Stimulated activated CD4-positive, alpha-beta T cell treated with anti-CD3 and anti-CD28 coated beads, Interleukin-12 subunit alpha, Interleukin-12 subunit beta, amount 100 ng/mL, for 4 hours (primary cell): ENCODE measurements at places on chromosomes 7 and 10.

- DNase-seq = no peak
These were observed 977 bp downstream of the CALU start for GRCh38 chr7:128739990-128740682.

DNA sequence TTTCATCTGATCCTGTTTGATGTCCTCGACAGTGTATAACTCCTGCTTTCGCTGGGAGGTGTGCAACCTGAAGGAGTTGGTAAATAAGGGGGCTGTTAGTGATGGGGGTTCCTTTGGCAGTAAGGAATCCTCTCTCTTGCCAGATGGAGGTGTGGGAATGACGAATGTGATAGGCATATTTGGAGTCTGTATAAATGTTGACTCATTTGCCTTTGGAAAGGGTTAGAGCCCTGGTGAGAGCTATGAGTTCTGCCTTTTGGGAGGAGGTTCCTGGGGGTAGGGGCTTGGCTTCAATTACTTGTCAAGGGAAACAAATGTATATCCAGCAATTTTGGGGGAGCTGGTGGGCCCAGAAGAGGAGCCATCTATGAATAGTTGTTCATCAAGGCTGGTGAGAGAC, 11.4 kb upstream of the CHST3 start:
- no peak for DNase-seq

DNA sequence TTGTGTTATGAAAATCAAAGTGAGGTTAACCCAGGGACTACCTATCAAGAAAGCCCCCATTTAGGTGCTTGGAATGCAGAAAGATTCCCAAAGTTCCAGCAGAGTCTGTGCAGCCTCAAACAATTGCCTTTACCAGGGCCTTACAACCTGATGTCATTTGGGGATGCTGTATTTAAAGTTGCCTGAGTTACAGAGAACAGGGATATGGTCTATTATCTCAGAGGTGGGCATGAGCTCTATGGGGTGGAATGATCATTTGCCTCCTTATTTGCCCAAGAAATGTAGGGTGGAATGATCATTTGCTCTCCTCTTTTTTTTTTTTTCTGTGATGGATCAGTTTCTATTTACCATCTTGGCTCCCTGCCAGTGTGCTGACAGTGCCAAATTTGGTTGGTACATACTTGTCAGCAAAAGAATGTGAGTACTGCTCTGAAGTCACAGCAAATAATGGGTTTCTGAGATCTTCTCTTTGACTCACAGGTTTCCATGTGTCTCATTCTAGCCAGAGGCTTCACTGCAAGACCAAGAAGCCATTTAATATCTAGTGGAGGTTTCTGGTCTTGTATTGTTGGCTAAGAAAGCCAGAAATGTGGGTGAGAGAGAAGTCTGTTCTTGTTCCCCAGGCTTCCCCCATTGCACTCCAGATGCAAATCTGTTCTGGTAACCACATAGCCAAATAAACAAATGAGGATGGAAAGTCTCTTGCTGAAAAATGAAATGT, 45.5 kb upstream of the ZNRF2 start:
- DNase-seq = no peak

GRCh38 chr10:24969841-24970281, 17.5 kb upstream of the PRTFDC1 start:
- DNase-seq = no peak

DNA sequence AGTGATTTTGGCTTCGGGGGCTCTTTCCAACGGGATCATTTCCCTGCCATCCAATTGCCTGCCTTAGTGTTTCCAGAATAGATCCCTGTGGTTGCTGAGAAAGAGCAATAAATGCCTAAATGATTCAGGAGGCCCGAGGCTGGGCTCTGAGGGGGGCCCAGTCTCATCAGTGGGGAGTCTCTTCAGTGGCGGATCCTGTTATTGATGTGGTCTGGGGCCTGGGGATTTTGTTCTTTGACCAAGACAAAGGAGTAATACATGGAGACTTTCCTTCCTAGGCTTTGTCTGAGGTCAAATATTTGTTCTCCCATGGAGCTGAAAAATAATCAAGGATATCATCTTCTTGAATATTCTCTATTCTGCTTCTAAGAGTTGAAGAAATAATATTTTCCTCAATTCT, 40.8 kb downstream of the TAS2R41 start:
- DNase-seq = no peak

GRCh38 chr7:135209225-135209834, 2.0 kb downstream of the WDR91 start:
- no peak for DNase-seq

GRCh38 chr7:113119429-113119828, 1.1 kb upstream of the SMIM30 start:
- DNase-seq = no peak

DNA sequence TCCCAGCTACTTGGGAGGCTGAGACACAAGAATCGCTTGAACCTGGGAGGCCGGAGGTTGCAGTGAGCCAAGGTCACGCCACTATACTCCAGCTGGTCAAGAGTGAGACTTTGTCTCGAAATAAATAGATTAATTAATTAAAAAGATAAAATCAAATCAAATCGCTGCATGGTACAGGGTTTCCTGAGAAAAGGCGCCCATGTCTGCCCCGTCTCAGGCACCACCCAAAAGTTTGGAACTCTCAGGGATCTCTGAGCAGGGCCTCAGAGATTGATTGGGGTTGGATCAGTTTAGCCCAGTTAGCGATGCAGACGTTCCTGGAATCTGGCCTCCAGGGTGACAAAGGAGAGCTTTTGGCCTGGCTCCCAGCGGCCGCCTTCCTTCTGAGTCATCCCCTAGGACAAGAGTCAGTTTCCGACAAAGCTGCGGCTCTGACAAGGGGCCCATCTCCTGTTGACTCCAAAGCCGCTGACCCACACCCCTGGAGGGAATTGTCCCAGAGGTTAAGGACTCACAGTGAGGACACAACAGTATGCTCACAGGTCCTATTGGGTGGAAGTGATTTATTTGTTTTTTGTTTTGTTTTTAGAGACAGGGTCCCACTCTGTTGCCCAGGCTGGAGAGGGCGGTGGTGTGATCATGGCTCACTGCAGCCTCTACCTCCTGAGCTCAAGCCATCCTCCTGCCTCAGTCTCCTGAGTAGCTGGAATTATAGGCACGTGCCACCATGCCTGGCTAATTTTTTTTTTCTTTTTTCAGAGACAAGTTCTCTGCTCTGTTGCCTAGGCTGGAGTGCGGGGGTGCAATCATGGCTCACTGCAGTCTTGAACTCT, 6.8 kb downstream of the ORAI2 start:
- DNase-seq = no peak

GRCh38 chr7:37068038-37068437, 343.7 kb upstream of the AOAH start:
- DNase-seq = no peak

GRCh38 chr10:12195281-12195602, 449 bp downstream of the NUDT5 start:
- no peak for DNase-seq

DNA sequence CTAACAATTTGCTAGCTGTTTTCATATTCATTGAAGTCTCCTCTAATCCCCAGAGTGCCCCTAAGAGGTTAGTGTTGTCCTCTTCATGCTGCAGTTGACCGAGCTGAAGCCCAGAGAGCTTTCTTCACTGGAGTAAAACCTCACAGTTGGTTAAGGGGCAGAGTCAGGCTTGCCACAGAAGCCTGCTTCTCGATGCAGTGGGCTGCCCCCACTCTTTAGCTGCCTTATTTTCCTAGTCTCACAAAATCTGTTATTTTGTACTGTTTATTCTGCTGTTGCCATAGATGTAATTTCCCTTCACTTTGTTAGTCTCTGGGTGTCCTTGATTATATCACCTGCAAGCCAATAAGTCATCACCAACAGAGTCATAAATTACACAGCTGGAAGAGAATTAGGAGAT, 56.3 kb upstream of the ZPBP start:
- DNase-seq = no peak

DNA sequence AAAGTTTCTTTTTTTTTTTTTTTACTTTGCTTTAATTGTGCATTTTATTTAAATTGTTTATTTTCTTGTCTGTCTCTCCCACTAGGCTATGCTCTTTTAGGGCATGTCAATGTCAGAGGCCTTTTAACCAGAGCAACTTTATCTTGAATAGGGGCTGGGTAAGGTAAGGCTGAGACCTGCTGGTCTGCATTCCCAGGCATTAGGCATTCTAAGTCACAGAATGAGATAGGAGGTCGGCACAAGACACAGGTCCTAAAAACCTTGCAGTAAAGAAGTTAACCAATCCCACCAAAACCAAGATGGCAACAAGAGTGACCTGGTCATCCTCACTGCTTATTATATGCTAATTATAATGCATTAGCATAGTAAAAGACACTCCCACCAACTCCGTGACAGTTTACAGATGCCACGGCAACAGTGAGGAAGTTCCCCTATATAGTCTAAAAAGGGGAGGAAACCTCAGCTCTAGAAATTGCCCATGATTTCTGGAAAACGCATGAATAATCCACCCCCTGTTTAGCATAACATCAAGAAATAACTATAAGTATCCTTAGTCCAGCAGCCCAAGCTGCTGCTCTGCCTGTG, 47.0 kb upstream of the FRMD4A start:
- DNase-seq = no peak

DNA sequence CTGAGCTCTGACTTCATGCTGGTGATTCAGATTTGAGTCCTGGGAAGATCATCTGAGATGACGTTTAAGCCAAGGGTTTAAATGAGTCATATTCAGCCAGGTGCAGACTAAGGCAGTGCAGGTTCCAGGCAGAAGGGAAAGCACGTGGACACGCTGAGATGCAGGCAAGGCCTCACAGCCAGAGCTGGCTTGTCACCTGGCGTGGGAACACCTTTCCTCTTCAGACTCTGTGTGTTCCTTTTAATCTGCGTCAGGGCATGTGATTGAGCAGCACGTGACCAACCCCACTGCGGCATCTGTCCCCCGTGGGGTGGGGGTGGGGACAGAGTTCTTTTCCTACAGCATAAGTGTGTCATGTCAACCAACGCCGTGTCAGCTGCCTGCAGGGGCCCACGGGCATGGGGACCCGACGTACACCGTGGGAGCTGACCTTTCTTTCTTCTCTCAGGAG, 10.7 kb upstream of the IDI2 start:
- no peak for DNase-seq

- no peak for DNase-seq
These were observed 11.0 kb downstream of the TBATA start for GRCh38 chr10:70773965-70774809.

DNA sequence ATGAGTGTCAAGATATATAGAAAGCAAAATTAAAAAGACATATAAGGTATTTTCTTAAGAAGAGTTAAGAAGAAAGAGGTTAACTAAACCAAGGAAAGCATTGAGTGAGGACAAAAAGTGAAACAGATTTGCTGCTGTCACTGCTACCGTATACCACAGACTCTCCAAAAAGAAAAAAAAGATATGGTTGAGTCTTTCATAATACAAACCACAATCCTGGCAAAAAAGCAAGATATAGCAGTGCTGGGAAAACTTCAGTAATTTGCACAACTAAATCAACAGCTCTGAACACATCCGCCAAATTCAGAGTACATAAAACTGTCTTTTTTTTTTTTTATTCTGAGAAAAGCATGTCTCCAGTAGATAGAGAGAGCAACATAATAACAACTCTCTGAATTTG, 114.7 kb downstream of the ETV1 start:
- DNase-seq = no peak

- DNase-seq = no peak
These were observed 28.2 kb downstream of the MTERF1 start for GRCh38 chr7:91852263-91852741.

GRCh38 chr10:15196021-15196834, 27.7 kb upstream of the NMT2 start:
- no peak for DNase-seq

DNA sequence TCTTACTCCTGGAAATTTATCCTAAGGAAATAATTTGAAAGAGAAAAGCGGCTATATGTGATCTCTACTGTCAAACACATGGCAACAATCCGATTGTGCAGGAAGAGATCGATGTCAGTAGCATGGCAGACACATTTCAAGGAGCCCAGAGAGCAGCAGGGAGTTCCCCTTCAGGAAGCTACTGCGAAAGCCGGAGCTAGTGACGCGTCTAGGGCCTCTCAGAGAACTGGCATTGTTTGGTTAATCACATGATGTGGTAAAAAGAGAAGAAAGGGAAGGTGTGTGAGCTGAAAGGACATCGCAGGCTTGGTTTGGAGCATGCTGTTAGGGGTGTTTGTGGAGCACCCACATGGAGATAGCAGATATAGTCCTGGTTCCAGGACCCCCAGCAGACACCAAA, 74.9 kb downstream of the BEND7 start:
- peak; percentile 4 for DNase-seq

DNA sequence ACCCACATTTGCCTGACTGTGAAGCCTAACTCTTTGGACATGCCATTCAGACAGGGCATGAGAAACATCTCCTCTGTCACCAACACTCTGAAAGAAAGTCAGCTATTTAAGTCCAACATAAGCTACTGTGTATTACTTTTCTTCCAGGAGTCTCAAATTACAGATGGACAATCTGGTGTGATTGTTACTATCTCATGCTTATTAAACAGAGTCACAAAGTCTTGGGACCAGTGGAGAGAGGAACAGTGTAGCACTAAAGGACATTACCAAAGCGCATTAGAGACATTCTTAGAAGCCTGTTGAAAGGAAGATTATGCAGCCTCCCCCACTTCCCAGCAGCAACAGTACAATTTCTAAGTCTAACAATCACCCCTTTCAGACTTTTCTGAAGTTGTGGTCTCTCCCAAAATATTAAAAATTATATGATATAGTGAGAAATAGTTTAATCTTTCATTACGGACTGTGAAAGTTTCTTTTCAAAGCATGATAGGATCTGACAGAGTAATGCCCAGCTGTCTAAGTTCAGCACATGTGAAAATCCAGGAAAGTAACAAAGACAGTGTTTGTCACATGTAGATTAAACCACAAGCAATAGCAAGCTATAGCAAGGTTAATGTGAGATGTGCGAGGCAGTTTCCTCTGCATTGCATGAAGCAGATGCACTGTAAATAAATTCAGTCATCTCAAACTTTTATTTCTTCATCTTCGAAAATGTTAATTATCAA, 280.9 kb upstream of the FZD8 start:
- DNase-seq = no peak

DNA sequence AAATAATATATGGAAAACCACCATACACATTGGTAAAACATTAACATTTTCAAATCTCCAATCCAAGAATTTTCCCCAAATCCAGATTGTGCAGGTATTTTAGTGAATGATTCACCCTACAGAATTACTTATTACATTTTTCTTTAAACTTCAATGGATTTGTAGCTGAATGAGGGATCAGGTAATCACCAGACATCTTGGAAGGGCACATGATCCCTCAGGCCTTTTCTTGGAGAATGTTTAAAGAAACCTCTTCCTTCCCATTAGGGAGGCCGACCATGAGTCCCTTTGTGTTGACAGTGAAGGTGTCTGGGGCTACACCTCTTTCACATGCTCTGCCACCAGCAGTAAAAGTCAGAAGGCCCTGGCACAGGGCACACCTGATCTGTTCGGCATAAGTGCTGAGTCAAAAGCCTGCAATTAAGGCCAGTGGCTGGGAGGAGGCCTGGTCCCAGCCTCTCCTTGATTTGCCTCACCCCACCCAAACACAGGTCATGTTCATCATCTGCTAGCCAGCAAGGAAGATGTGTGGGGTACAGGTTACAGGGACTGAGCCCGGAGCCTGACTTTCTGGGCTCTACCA, 207.7 kb downstream of the SNX10 start:
- no peak for DNase-seq

DNA sequence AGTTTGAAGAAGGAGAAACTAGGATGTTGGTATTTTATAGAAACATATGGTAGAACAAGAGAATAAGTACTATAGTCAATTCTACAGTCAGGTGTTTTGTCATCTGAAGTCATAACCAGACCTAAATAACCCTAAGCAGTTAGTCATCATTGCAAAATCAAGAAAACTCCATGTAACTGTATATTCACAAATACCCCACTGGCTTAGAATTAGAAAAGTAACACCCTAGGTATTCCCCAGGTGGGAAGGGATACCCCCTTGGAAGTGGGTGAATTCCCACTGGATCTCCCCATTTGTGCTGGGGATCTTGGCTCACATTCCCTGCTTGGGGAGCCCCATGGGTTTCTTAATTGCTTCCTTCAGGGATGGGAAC, 45.9 kb upstream of the ITGB8 start:
- no peak for DNase-seq
